ENCODE measurements at places on chromosomes 7 and 10.
A peak's percentile ranks its signal among the peaks of the same experiment; 100 is the strongest.

DNA sequence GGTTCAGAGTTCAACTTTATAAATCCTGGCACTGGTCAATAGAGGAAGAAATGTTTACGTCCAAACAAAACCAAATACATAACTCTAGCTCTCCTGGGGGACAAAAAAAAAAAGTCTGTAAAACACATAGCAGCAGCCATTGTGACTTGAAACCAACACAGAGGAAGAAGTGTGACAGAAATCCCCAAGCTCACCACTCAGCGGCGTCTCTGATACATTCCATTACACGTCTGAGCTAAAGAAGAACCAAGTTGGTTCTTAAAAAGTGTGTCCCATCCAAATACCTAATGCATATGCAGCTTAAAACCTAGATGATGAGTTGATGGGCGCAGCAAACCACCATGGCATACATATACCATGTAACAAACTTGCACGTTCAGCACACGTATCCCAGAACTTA lies 58.3 kb upstream of the NANOS1 start:
- no peak for DNase-seq

- DNase-seq: no peak
Measured at GRCh38 chr10:3747248-3747960, 37.6 kb downstream of the KLF6 start.

DNA sequence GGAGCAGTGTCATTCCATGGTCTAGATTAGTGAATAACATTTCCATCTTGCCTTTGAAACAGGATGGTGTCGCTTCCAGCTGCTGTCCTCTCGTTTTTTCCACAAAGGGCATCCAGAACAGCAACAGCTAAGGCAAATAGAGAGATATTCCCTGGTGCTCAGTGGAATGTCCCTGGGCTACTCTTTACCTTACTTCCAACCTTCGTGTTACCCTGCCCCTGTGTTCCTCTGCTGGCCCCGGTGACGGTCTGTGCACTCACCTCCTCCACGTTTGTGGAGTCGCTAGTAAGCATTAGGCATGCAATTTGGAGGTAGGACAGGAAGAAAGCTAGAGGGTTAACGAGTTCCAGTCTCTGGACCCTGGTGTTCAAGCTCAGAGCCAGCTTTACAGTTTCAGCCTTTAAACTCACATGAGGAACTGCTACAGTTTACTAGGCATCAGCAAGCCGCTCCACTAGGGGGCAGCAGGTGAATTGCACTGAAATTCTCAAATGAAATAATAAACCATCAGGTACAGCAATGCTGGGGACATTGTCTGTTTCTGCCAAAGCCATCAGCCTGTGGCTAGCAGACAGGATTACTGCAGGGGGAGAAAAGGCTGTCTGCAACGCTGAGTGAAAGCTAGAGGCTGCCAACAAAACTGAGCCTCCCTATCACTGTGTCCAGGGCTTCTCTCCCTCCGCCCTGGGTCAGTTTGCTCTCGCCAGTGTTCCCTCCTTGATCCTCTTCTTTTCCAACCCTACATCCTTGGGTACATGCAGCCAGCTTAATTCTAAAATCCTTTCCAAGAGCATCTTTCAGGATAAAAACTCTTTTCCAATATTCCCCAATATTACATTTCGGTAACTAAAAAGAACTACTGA lies 9.0 kb downstream of the MRPL32 start:
- peak; percentile 80 for DNase-seq

DNA sequence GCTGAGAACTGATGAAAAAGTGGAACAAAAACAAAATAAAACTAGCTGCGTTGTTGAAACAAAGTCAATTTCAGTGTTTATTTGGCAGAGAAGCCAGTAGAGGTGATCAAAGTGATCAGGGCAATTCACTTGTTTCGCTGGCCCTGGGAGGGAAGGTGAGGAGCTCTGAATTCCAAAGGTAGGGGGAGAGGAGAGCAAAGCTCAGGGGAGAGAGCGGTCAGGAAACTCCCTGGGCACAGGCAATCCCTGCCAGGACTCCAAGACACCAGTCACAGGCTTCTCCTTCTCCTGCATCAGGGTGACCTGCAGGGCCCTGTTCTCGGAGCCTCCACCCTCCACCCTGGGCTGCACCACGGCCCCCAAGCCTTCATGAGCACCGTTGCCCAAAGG lies 6.8 kb upstream of the KIAA1217 start:
- no peak for DNase-seq

DNA sequence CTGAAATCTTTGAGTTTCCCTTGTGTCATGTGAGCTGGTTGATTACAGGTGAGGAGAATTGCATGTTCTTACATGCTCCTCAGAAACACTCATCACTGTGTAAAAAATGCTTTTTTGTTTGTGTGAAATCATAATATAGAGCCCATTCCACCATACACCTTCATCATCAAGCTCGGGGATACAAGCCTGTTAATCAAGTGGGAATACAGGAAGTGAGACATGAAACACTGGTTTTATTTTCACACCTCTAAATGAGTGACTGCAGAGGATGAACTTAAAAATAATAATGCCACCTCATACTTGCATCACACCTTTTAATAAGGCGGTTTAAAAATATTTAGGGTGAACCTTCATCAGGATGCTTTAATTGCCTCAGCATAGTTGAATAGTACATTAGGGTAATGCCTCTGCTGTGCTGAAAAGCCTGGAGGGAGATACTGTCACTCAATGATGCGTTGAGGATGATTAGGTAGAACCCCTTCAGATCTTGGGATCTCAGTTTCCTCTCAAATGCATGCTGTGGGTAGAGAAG lies 164.6 kb downstream of the AUTS2 start:
- no peak for DNase-seq

DNA sequence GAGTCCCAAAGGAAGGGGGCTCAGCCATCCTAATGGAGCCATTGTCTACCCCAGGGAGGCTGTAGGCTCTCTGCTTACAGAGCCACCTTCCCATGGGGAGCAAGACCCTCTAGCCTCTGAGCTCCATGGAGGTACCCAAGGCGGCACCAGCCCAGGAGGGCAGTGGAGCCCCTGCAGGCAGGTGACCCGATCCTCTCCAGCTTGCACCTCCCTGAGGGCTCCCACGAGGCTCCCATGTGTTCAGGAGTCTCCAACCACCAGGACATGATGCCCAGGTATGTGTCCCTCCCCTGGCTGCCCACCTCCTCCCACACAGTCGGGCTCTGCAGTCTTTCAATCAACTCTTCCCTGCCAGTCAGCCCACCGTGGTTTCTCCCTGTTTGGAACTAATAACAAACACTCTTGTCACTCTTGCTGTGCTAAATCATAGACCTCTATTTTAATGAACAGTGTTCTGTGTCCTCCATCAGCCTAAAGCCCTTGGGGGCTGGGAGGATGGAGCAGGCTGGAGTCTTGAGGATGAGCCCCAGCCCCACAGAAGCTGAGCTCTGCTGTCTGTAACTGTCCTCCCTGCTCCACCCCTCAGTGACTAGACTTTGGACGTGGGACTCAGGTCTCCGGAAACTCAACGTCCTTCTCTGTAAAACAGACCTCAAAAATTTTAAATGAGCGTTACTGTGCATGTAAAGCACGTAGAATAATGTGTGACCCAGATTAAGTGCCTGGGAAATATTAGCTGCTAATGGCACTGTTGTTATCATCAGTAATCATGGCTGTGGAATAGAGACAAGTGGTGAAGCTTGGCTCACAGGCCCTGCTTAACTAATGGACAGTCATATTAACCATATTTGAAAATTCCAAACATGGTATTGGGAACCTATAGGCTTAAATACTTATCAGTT lies 298.9 kb downstream of the WDR37 start:
- DNase-seq: no peak

GRCh38 chr10:11516431-11516746 lies 95.1 kb downstream of the USP6NL start:
- no peak for DNase-seq

GRCh38 chr7:117071551-117071950 lies 118.2 kb downstream of the ST7 start:
- DNase-seq: no peak

DNA sequence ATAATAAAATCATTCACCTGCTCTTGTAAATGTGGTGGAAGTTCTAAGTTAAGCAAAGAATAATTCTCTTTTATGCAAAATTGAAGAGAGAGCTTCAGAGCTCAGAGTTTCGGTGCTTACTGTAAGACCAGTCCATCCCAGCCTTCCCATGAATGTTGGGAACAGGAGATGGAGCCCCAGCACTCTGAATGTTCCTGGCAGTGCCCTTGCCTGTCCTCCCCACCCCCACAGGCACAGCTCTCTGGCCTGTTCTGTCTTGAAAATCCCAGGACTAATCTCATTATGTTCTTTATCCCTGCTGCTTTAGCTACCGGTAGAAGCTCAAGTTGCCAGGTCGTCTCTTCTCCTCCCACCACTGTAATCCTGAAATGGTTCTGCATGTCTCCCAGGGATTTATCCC lies 29.1 kb upstream of the LHFPL3 start:
- DNase-seq: no peak

Data from stimulated activated CD4-positive, alpha-beta T cell treated with anti-CD3 and anti-CD28 coated beads, Interleukin-4, amount 100 ng/mL, for 24 hours (primary cell).